ENCODE measurements at places on chromosomes 13 and 19.

DNA sequence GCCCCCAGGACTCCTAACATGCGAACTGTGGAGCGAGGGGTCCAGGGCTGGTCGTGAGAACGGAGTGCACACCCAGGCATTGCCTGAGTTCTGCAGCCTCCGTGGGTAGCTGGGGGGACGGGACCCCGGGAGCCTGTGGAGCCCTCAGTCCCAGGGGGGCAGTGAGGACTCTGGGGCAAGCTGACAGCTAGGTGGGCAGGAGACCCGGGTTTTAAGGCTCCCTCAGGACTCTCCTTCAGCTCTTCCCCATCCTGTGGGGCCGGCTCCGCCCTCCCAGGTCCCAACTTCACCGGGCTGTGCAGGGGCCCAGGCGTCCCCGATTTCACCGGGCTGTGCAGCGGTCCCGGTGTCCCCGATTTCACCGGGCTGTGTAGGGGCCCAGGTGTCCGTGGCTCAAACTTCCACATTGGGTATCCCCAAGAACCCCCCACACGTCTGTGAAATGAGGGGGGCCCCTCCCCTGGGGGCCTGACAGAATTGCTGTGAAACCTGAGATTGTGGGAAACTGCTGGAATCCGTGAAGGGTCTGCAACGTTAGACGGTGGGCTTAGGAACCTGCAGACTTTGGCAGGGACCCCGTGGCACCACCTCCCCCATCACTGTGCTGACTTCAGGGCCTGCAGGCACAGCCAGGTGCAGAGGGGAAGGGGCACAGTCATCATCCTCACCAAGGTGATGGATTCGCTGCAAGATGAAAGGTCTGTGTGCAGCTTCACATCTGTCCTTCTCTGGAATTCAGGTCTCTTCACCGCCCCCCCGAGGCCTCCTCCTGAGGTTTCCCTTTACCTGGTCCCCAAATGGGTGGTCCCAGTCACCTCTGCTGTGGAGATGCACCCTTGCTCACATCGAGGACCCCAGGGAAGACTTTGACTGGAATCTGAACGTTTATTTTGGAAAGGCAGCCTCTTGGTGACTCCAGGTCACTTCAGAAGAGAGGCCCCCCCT, 73.2 kb upstream of the MCF2L start:
- DNase-seq, result peak; percentile 99

- no peak for DNase-seq
These were observed 21.0 kb downstream of the SMIM24 start for GRCh38 chr19:3459089-3459881.

GRCh38 chr13:33711436-33711835, 106.5 kb upstream of the RFC3 start:
- no peak for DNase-seq

- no peak for DNase-seq
These were observed 221.9 kb downstream of the LIG4 start for GRCh38 chr13:107993239-107993949.

DNA sequence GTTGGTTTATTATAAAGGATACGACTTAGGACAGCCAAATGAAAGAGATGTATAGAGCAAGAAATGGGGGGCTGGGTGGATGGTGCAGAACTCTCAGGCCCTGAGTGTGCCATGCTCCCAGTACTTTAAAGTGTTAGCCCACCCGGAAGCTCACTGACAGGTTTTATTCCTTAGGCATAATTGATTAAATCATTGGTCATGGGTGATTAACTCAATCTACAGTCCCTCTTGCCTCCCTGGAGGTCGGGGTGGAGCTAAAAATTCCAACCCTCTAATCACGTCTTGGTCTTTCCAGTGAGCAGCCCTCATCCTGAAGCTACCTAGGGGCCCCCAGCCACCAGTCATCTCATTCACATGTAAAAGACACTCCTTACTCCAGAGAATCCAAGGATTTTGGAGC, 9.9 kb upstream of the LEUTX start:
- no peak for DNase-seq

DNA sequence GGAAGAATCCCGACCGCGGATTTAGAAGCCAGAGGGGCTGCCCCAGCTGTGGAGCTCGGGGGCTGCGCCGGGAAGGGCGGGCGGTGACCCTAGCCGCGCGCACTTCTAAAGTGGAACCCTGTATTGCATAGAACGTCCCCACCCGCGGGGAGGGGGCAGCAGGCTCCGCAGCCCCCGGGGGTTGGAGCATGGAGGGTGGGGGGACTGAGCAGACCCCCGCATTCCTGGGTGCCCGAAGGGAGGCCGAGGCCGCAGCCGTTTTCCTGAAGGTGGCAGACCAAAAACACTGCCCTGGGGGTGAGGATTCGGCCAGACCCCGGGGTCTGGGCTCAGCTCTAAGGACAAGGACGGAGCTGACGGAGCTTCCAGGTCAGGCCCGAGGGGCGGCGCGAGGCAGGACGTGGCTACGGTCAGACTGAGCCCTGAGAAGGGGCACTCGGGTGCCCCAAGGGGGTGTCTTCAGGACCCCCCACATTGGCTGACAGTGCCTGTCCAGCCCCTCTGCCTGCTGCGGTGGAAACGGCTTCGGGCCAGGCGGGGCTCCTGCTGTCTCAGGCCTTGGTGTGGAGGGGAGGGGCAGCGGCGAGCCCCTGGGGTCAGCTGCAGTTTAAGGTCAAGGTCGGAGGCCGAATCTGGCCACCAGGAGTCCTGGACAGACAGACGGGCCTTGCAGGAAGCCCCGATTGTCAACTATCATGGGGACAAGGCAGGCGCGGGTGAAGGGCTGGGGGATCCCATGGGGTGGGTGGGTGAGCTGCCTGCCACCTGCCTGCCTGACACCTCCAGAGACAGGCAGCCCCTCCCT, 12.6 kb downstream of the MKNK2 start:
- DNase-seq, result no peak

- peak; percentile 63 for DNase-seq
These were observed 4.6 kb upstream of the ZNF845 start for GRCh38 chr19:53328967-53329366.

- no peak for DNase-seq
These were observed 1.1 kb upstream of the IFI30 start for GRCh38 chr19:18172331-18173053.

DNA sequence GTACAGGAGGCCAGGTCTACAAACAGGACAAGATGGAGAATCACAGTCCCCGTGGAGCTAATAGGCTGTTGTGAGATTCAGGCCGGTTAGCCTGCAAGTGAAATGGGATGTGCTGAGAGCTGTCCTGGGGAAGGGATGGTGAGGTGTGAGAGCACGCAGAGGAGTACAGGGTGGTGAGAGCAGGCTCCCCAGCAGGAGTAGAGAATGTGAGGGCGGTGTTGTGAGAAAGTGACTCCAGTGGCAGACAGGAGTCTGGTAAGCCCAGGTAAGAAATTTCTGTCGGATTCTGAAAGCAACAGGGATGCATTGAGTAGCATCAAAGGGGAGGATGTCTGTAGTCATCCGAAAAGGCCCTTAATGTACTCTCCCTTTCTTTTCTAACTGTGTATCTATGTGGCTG, 50.7 kb upstream of the GPR183 start:
- no peak for DNase-seq

- no peak for DNase-seq
These were observed 8.5 kb downstream of the TMTC4 start for GRCh38 chr13:100666124-100666523.

- no peak for DNase-seq
These were observed 9.8 kb upstream of the SERP2 start for GRCh38 chr13:44363631-44364344.

DNA sequence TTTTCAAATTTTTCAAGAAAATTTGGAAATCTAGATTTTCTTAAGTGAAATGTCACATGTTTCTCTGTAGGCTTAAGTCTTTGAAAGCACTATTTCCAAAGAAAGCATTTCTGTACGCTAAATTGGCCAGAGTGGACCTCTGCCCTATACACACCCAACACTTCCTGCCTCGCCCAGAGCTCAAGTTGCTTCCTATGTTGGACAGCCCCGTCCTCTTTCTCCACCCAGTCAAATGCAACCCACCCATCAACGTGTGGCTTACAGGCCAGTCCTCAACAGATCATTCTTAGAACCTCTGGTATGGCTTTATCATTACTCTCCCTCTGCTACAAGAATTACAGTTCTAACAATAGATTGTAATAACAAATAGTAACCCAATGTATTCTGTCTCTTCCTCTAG, 24.2 kb downstream of the KLF12 start:
- no peak for DNase-seq

DNA sequence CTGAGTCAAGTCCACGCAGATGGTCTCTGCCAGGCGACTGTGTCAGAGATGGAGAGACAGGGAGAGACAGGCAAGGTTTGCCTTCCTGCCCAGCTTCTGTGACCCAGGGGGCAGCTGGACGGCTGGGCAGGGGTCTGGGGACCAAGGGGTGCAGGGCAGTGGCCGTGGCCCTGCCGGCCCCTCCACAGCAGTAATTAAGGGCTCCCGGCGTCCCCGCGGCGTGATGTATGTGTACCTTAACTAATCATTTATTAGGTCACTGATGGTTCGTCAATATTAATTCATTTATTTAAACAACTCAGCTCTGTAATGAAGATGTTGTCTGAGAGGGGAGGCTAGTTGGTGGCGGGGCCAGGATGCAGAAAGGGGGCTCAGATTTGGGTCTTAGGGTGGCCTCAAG, 28.6 kb upstream of the TCF3 start:
- no peak for DNase-seq

DNA sequence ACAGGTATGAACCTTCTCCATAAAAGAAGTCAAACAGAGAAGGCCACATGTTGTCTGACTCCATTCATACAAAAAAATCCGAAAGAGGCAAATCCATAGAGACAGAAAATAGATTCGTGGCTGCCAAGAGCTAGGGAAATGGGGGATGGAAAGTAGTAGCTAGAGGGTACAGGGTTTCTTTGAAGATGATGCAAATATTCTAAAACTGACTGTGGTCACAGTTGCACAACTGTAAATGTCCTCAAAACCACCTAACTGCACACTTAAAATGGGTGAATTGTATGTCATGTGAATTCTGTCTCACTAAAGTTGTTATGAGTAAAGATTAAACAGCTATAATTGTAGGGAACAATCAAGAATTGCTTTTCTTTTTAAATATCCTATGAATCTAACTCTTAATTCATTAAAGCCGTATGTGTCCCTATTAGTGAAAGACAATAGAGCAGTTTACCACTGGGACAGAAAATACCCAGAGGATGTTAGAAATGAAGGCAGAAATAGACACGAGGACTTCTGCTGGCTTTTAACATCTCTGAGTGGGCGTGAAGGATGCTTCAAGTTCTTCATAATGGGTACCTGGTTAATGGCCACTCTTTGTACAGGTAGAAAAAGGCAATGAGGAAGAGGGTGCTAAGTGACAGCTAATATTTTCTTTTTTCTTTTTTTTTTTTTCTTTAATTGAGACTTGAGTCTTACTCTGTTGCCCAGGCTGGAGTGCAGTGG, 21.2 kb downstream of the INSR start:
- no peak for DNase-seq

DNA sequence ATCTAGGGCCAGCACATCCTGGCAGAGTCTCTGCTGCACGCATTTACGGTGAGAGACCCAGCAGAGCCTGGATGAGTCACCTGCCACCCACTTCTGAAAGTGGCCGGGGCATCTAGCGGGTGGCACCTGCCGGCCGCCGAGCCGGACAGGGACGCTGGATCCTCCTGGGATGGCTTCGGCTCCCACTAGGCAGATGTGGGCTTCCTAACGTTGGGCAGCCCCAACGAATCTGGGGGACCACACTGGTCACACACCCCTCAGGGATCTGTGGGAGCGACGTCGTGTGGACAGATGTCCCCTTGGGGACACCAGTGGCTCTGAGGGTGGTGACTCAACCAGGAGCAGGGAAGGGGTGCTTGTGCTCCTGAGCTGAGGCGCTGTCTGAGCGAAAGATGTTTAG, 32.2 kb downstream of the TMEM255B start:
- no peak for DNase-seq

GRCh38 chr19:2324220-2324948, 4.0 kb downstream of the LSM7 start:
- DNase-seq, result no peak

DNA sequence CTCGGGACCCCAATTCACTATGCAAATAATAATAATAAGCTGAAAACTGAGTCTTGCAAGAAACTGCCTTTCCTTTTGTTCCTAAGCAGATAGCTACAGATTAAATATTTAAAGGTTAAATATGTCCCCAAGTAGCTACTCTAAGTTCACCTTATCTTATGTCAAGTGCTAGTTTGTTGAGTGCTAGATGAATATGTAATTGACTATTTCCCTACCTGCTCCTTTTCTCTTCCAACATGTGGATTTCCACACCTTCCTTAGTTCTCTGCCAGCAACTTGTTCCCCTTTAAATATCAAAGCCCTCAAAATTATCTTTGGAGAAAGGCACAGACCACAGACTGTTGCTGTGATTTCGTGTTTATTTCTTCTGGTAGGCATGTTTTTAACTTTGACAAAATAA, 709.2 kb upstream of the SLITRK1 start:
- DNase-seq, result no peak

- no peak for DNase-seq
These were observed 24.5 kb upstream of the CCNE1 start for GRCh38 chr19:29787281-29787680.

GRCh38 chr13:91247768-91248167, 99.7 kb upstream of the MIR17HG start:
- DNase-seq, result peak; percentile 7

DNA sequence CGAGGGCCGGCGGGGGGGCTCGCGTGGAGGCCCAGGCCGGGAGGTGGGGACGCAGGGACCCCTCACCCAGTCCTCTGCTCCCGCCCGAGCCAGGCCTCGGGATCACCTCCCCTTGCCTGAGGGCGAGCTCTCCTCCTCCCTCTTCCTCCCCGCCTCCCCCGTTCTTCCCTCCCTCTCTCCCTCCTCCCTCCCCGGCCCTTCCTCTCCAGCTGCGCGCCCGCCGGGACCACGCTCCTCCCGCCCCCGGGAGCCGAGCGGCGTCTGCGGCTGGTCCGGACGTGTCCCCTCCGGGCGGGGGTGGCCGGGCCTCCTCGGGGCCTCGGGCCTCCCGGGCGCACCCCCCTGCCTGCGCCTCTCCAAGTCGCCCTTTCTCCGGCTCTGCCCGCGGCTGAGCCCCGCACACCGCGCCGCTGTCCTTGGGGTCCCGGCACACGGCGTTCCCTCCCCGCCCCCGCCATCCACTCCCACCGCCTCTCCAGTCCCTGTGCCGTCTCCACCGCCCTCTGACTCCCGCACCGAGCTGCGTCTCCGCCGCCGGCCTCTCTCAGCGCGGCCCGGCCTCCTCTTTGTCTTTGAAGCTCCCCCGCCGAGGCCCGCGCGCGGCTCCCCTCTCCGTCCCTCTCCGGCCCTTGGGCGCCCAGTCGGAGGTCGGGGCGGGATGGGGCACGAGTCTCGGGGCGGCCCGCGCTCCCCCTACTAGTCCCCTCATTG, 5.7 kb downstream of the SOX1 start:
- peak; percentile 27 for DNase-seq

DNA sequence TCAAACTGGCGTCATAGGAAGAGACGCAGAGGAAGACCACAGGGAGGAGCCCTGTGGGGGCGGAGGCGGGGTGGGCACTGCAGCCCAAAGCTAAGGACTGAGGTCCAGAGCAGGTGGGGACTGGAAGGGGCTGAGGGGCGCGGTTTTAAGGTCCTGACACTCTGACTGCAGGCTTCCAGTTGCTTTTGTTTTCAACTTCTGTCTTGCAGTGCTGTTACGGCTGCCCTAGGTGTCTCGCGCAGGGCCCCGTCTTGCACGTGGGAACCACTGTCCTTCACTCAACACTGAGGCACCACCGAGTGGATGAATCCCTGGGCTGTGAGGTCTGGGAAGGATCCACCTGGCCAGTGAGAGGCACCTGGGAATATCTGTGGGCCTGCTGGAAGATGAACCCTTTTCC, 76.0 kb downstream of the TEX29 start:
- DNase-seq, result no peak

- DNase-seq, result peak; percentile 75
These were observed 655 bp upstream of the S1PR5 start for GRCh38 chr19:10517760-10518443.

- no peak for DNase-seq
These were observed 35.8 kb downstream of the RXFP2 start for GRCh38 chr13:31775148-31775547.

GRCh38 chr19:17227798-17228367, 1.9 kb downstream of the OCEL1 start:
- DNase-seq, result no peak
